ENCODE measurements at places on chromosomes 4 and X. TPM values are rescaled to one million over a fixed set of nuclear protein-coding genes. Genes with fewer than 3 reads are reported as not detected.

Gene FGB
- not detected for total RNA-seq

Gene BDH2
- 39.0 TPM for total RNA-seq

Gene NEXMIF
- under 0.01 TPM for total RNA-seq

Gene DCX
- total RNA-seq = not detected

Gene SLC49A3
- 1.00 TPM for total RNA-seq

Gene SPANXD
- total RNA-seq = not detected

Gene TMEM271
- not detected for total RNA-seq

Gene GAGE1
- not detected for total RNA-seq

Gene TEX13B
- total RNA-seq = 0.12 TPM

Gene SERTM2
- 1.9 TPM for total RNA-seq

Gene PAGE1
- not detected for total RNA-seq

Gene PAGE2
- total RNA-seq = not detected

Gene PCDH18
- 82.2 TPM for total RNA-seq

Measured in uterine smooth muscle cell (primary cell).